KBM-7 (cell line): ENCODE measurements at places on chromosomes 3 and 15.
A peak's percentile ranks its signal among the peaks of the same experiment; 100 is the strongest.

- DNase-seq: no peak
These were observed 39.7 kb downstream of the SENP2 start for GRCh38 chr3:185625784-185626183.

- DNase-seq: no peak
These were observed 402.4 kb downstream of the MAGI1 start for GRCh38 chr3:65636326-65636725.

- no peak for DNase-seq
These were observed 2.7 kb upstream of the PCNP start for GRCh38 chr3:101571028-101571895.

DNA sequence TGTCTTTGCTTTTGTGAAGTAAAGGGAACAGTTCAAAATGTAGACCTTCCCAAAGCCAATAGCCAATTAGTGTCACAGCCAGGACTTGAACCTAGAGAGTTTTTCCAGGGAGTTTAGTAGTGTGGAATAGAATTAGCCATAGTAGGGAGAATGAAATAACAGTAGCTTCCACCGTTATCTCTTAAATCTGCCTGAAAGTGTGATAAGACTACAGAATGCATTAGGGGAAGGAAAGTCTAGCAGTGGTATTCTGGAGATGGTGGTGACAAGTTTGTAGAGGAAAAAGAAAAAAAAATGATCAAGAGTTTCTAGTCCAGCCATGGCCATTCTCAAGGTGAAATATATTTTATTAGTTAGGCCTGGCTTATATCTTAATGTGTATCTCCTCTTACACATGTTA lies 13.8 kb downstream of the ATP11B start:
- DNase-seq: no peak

- DNase-seq: no peak
These were observed 17.5 kb upstream of the GNAT1 start for GRCh38 chr3:50173685-50174516.

DNA sequence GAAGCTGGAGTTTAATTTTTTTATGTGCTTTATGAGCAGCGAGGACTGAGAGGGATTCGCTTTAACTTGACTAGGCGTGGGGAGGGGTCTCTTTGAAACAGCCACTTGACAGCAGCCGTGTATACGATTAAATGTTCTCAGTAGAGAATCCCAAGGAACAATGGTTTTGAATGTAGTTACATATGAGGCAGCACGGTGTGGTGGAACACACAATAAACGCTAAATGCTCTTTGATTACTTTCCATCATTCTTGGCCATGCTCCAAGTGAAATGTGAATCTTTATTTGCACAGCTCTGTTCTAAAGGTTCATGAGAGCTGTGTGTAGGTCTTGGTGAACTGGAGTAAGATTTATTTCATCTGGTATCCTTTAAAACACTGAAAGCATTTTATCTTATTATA lies 251.4 kb upstream of the TGFBR2 start:
- no peak for DNase-seq

GRCh38 chr3:46853441-46854415 lies 9.5 kb downstream of the MYL3 start:
- no peak for DNase-seq

GRCh38 chr15:50675535-50676144 lies 11.0 kb downstream of the TRPM7 start:
- DNase-seq: peak; percentile 51

DNA sequence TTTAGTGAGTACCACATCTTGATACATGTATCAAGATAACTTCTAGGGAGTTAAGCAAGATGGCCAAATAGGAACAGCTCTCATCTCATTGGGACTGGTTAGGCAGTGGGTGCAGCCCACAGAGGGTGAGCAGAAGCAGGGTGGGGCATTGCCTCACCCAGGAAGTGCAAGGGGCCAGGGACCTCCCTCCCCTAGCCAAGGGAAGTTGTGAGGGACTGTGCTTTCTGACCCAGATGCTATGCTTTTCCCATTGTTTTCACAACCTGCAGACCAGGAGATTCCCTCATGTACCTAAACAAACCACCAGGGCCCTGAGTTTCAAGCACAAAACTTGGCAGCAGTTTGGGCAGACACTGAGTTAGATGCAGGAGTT lies 665.0 kb upstream of the CBLB start:
- peak; percentile 11 for DNase-seq

DNA sequence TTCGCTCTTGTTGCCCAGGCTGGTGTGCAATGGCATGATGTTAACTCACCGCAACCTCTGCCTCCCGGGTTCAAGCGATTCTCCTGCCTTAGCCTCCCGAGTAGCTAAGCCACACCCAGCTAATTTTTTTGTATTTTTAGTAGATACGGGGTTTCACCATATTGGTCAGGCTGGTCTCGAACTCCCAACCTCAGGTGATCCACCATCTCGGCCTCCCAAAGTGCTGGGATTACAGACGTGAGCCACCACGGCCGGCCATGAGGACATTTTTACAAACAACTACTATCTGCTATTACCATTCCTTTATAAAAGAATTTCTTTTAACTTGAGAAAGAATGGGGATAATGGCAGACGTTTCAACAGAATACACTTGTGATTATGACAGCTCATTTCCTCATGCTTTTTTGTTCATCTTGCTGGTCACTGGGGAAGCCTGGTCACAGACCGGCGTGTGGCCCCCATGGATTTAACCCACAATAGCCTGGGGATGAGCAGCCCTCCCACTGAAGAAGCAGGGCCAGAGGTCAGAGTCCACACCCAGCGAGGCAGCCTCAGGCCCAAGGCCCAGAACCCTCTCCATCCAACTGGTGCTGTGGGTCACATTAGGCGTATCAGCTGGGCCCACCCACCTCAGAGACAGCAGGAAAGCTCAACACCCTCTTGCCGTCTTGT lies 112.0 kb downstream of the LIPC start:
- no peak for DNase-seq

- DNase-seq: no peak
These were observed 45.6 kb downstream of the SST start for GRCh38 chr3:187624588-187624987.

- no peak for DNase-seq
These were observed 4.7 kb upstream of the CLDN1 start for GRCh38 chr3:190326930-190327329.

DNA sequence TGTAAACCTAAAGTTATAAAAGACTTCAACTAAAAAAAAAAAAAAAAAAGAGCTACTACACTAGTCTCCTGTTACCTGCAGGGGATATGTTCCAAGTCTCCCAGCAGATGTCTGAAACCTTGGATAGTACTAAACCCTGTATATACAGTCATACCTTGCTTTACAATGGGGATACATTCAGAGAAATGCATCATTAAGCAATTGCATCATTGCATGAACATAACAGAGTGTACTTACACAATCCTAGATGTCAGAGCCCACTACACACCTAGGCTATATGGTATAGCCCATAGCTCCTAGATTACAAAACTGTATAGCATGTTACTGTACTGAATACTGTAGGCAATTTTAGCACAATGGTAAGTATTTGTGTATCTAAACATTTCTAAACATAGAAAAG lies 119.1 kb downstream of the GMPS start:
- no peak for DNase-seq

DNA sequence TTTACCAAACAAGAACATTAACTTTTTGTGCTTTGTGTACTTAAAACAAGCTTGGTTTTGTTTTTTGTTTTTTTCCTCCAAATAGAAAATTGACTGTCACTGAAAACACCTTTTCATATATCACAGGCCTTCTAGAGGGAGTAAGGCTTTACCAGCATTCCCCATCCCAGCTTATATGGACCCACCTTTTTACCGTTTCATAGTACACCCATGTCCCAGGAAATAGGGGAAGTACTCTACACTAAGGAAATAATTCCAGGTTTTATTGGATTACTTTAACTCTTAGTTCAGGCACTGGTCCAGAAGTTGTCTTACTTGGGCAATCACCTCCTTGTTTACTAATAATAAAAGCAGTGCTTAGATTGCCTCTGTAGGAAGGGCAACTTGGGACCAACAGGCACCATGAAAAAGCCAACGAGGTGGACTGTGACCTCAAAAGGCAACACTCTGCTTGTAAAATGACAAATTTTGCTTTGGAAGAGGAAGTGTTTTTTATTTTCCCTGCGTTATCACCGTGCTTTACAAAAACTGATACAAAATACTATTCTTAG lies 26.2 kb downstream of the HMG20A start:
- peak; percentile 49 for DNase-seq

- DNase-seq: peak; percentile 77
These were observed 58.5 kb downstream of the CMSS1 start for GRCh38 chr3:99875929-99876841.

- no peak for DNase-seq
These were observed 268.4 kb upstream of the ATP11B start for GRCh38 chr3:182524711-182525401.

DNA sequence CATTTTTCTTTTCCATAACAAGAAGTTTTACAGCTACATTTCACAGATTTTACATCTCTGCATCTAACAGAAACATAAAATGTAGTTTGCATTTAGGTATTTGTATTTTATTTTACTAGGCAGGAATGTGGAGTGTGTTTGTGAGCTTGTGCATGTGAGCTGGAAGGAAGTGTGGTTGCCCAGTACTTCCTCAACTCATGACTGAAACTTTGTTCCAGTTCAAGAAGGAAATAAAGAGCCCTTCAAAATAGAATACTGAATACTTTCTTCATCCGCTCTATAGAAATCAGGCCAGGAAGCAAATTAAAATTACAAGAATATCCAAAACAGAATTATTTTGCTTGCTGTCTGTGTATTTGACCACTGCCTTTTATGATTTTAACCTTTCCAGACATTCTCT lies 81.3 kb downstream of the CHL1 start:
- no peak for DNase-seq

GRCh38 chr3:87478716-87479115 lies 202.3 kb upstream of the POU1F1 start:
- no peak for DNase-seq

GRCh38 chr3:132629928-132630327 lies 29.7 kb downstream of the ACAD11 start:
- no peak for DNase-seq
